Mesenteric fat pad (tissue), 1 donor: ENCODE measurements at places on chromosomes 1 and 21. TPM values are rescaled to one million over a fixed set of nuclear protein-coding genes. Genes with fewer than 3 reads are reported as not detected.

The OR2G6 gene
- not detected for total RNA-seq

The OR14I1 gene
- total RNA-seq: not detected

The C1QC gene
- total RNA-seq: 491 TPM

The FAM177B gene
- not detected for total RNA-seq

The CRP gene
- total RNA-seq: not detected

The TRIM46 gene
- 0.22 TPM for total RNA-seq

The CD247 gene
- 2.1 TPM for total RNA-seq

The VHLL gene
- not detected for total RNA-seq

DNA sequence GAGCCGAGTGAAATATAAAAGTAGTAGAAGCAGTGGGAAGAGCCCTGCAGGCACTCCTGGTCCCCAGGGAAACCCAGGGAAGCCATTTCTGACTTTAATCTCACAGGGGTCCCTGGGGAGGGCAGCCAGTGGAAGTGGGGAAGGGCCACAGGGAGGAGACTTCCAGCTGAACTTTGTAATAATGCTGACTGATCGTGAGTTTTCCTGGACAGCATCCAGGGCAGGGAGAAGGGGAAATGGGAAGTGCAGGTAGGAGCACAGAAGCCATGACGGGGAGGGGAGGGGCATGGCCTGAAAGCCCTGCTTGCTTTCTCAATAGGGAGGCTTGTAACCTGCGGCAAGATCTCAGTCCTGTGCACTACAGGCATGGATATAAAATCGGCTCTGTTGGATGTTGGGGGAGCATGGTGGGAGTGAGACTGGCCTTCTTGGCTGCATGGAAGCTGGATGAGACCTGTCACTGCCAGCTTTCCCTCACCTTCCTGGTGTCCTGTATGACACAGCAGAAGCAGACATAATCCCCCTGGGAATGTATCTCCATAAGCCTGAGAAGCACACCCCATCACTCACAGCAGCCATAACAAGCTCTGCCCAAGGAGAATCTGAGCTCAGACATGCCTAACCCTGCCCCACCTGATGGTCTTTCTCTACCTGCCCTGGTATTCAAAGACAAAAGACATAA is 15.1 kb upstream of the MX1 start:
- DNase-seq: peak; percentile 43

- DNase-seq: peak; percentile 91
These were observed 1.9 kb downstream of the MANEAL start for GRCh38 chr1:37795340-37796125.

DNA sequence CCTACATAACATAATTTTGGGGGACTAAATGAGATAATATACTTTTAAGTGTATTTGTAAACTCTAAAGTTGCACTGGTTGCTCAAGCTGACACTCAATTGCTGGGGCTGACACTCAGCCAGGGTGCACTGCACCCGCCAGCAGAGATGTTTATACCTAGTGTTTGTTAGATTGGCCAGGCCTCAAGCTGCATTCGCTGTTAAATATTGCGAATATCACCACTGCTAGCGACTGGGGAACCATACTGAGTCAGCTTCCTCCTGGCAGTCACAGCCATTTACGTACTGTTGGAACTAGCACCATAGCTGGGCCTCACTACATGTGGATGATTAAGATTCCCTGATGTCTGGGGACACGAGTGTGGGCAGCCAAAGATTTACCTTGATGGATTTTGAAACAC is 12.7 kb upstream of the RWDD3 start:
- no peak for DNase-seq

DNA sequence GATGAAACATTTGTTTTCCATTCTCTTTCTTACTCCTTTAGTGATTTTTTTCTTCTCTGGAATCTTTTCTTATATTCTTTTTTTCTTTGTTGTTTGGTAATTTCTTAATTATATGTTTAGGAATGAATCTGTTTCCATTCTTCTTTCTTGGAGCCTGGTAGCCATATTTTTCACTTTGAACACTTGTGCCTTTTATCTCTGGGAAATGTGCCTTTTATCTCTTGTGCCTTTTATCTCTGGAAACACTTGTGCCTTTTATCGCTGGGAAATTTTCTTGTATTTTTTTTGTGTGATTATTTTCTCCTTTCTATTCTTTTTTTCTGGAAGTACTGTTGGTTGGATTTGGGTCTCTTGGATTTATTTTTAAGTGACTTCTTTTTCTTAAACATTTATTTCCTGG is 118.2 kb downstream of the LEPR start:
- DNase-seq: no peak

GRCh38 chr1:70745199-70745598 is 302.4 kb downstream of the PTGER3 start:
- DNase-seq: no peak

DNA sequence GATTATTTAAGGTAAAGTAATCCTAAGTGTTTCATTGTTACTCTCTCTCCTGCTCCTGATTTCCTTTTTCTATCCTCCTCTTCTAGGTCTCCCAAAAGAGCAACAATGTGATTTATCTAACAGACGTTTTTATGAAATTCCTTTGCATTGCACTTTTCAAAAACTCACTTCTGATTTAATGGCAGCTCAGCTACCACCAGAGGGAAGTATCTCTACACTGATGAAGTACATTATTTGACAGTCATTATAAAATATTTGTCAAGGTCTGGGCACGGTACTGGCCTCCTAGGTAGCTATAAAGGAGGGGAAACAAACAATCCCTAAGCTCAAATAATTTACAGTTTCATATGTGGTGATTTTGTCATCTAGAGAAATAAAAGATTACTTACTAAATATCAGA is 15.6 kb downstream of the TMPRSS15 start:
- no peak for DNase-seq

DNA sequence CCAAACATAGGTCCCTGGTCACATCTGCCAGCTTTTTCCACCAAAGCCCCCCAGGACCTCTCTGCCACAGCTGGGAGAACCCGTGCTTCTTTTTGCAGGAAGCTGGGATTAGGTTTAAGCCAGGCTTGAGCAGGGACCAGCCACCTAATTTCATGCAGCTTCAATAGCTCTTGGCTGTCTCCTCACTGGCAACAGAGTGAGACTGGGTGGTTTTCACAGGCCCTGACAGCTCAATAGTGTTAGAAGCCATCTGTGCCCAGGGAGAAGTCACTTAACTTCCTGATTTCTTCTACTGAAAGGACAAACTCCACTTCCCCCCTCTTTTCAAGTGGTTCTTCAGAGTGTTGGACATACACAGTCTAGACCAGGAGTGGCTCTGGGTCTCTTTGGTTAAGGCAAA is 20.4 kb upstream of the SRSF4 start:
- DNase-seq: no peak

- no peak for DNase-seq
These were observed 25.8 kb upstream of the SIPA1L2 start for GRCh38 chr1:232655746-232656085.

DNA sequence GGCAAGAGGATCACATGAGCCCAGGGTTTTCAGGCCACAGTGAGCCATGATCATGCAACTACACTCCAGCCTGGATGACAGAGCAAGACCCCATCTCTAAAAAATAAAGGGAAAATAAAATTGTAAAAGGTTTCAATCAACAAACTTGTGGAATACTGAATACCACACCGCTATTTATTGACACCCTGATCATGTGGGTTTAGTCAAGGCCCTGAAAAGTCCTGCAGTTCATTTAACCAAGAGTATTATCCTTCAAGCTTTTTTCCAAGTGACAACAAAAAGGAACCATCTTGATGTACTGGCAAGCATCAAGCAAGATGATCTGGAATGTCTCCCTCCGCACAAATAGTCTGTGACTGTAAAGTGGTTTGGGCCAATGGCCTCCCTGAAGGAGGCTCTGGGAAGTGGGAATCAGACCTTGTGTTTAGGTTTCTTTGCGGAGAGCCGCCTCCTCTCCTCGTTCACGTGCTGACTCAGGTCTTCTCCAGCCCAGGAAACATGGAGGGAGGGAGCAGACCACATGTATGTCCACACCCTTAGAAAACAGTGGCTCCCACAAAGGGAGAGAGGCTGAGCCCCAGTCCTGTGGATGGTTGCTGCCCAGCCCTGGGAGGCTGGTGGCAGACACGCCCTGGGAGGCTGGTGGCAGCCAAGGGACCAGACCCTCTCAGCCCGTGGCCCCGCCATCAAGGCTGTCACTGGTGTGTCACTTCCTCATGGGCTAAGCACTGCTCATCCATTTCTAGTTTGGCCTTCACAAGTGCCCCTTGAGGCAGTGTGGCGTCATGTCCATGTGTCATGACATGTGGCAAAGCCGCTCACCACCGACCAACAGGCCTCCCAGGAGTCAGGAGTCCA is 56.7 kb downstream of the RIPK4 start:
- no peak for DNase-seq
